ENCODE measurements at places on chromosomes 3 and 15.

GRCh38 chr3:16668776-16669545 is 63.7 kb upstream of the DAZL start:
- no peak for DNase-seq

- no peak for DNase-seq
Measured at GRCh38 chr3:153090973-153091372, 71.1 kb upstream of the RAP2B start.

- no peak for DNase-seq
Measured at GRCh38 chr3:10205451-10206165, 40.9 kb downstream of the IRAK2 start.

- no peak for DNase-seq
Measured at GRCh38 chr3:127997961-127998360, 54.3 kb upstream of the SEC61A1 start.

All from HEK293T (cell line).